ENCODE measurements at places on chromosomes 1 and 21. TPM values are rescaled to one million over a fixed set of nuclear protein-coding genes. Genes with fewer than 3 reads are reported as not detected.

The CLEC20A gene
- not detected for total RNA-seq

The CD52 gene
- 9.4 TPM for total RNA-seq

The F13B gene
- total RNA-seq, result not detected

The C1orf232 gene
- total RNA-seq, result not detected

The RGS16 gene
- 1.6 TPM for total RNA-seq

The CD101 gene
- total RNA-seq, result 1.8 TPM

The CYB5RL gene
- total RNA-seq, result 3.6 TPM

The ANKRD35 gene
- 0.59 TPM for total RNA-seq

The INSRR gene
- total RNA-seq, result not detected

The TEDDM1 gene
- not detected for total RNA-seq

The ARHGAP30 gene
- total RNA-seq, result 5.3 TPM

The VPS13D gene
- total RNA-seq, result 56.0 TPM

The TNFRSF25 gene
- total RNA-seq, result 87.1 TPM

The TRAF3IP3 gene
- total RNA-seq, result 3.2 TPM
